Upper lobe of left lung (tissue), 6 donors: ENCODE measurements at places on chromosomes 1 and 21.

DNA sequence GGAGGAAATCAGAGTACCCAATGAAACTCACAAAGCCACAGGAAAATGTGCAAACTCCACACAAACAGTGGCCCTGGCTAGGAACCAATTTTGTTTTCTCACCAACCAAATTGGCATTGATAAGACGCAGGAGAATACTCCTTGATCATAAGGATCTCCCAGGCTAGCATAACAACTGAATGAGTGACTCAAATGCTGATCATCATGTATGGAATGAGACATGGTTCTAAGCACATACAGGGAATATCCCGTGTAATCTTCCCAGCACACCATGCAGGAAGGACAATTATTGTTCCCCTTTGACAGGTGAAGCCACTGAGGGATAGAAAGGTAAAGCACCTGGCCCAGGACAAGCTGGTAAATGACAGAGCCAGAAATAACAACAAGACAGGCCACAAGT, 180.0 kb upstream of the DUSP10 start:
- no peak for DNase-seq

GRCh38 chr1:213380865-213381264, 329.8 kb downstream of the RPS6KC1 start:
- DNase-seq = no peak

DNA sequence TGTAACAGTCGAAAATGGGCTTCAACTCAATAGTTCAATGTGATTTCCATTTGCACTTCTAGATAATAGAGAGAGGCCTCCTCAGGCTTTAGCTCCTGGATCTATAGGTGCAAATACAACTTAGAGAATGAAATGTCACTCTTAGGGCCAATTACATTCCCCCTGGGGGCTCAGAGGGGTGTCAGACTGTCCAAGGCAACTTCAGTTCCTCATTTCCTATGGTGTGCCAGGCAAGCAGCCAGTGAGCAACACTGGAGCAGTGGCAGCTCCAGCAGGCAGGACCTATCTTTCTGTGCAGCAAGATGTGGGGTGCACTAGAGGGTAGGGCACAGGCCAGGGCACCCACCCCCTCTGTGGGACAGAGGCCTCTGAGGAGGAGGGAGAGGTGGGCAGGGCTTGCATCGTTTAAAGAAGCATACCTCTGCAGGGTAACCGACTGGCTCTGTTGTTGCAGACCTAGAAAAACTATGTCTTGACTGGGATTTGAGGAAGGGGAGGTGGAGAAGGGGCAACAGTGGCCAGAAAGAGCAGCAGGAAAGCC, 97.3 kb downstream of the SUSD4 start:
- DNase-seq = no peak

DNA sequence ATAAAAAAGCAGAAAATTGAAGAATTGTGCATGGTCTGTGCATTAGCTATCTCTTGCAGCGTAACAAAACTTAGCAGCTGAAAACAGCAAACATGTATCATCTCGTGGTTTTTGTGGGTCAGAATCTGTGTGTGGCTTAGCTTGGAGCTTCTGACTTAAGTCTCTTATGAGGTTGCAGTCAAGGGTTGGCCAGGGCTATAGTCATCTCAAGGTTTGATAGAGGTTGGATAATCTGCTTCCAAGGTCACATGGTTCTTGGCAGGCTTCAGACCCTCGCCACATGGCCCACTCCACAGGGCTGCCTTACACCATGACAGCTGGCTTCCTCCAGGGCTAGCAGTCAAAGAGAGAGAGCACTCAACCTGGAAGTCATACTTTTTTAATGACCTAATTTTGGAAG, 35.9 kb downstream of the CNST start:
- no peak for DNase-seq

DNA sequence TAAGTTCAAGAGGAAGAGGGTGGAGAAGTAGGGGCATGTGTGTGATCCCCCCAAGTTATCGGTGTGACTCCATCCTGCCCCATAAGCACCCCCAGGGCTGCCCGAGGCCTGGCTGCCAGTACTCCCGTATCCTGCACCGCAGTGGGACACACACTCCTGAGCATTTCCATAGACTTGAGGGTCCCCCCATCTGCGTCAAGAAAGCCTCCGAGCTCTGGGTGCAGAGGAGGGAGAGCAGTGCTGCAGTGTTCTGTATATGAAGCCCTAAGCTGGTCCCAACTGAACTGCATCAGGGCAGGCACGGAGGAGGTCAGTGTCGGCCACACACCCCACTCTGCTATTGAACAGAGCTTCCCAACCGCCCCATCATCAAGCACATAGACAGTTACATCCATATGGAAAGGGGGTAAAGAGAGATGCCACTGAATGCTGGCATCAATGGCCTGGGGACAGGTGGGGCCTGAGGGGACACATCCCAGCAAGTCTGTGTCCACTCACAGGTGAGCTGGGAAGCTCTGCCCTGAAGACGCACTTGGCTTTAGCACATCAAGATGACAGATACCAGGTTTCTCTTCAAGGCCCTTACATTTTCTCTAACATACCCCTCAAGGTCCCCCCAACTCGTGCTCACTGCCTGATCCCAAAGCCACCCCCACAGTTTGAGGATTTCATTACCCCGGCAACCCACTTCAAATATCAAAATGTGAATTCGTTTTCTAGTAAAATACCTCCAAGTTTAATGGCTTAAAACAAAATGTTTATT, 64.3 kb downstream of the EVA1C start:
- DNase-seq = no peak

- peak; percentile 90 for DNase-seq
Observed at GRCh38 chr1:33295450-33296081, 25.3 kb downstream of the A3GALT2 start.

GRCh38 chr21:17003258-17003615, 509.6 kb upstream of the CXADR start:
- no peak for DNase-seq

DNA sequence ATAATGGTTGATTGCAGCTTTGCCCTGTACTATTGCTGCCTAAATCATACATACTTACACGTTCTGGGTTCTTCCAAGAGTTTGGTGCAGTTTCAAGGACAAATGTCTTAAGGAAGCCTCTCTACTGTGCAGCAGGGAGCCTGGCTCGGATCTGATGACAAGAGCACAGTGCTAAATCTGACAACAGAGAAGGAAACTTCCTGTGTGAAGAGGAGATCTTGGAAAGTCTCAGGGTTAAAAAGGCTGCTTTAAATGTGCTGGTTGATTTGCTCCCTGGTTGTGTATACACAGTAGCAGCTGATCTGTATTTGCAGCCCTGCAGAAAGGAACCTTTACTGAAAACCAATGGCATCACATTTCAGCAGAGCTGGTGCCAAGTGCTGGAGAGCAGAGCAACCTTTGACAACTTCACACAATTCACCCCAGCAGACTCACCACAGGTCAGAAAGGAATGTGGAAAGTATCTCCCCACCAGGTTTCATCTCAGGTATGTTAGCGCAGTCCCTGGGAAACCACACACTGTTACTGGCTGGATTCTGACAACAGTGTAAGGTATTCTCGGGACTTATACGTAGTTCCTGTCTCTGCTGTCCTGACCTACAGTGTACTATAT, 355.0 kb upstream of the ESRRG start:
- DNase-seq = no peak

GRCh38 chr1:197485790-197486189, 217.7 kb downstream of the CRB1 start:
- DNase-seq = no peak

DNA sequence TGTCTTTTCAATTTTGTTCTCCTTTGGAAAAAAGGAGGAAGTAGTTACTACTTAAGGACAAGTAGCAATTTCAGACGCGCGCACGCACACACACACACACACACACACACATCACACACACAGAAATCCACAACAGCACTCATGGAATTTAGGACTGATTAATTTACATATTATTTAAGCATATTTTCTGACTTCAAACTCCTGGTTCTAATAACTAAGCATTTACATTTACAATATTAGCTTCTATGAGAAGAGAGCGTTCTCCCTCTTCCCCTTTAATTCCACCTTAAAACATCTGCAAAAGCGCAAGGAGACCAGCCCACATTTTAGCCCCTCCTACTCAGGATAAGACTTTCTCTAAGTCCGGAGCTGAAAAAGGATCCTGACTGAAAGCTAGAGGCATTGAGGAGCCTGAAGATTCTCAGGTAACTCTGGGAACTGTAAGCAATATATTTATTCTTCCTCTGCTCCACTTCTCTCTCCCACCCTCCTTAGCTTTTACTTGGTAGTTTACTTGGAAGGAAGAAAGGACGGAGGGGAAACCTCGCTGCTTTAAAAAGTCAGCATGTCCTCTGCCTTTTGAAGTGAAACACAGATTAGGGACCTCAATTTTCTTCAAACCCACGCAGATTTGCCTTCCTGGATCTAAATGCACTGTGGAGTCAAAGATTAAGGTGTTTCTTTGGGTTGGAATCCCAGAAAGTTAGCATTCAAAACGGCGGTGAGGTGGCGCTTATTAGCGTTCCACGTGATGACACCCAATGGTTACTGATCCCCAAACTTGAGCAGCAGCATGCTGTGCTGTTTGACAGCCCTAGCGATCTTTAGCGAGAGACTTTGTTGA, at the start of gene PLA2G4A:
PLA2G4A (plus strand) TSS at position 339 of the 844 bp plus-strand sequence. CDS start 25,406 bp downstream, outside the sequence.
- DNase-seq = peak; percentile 67

DNA sequence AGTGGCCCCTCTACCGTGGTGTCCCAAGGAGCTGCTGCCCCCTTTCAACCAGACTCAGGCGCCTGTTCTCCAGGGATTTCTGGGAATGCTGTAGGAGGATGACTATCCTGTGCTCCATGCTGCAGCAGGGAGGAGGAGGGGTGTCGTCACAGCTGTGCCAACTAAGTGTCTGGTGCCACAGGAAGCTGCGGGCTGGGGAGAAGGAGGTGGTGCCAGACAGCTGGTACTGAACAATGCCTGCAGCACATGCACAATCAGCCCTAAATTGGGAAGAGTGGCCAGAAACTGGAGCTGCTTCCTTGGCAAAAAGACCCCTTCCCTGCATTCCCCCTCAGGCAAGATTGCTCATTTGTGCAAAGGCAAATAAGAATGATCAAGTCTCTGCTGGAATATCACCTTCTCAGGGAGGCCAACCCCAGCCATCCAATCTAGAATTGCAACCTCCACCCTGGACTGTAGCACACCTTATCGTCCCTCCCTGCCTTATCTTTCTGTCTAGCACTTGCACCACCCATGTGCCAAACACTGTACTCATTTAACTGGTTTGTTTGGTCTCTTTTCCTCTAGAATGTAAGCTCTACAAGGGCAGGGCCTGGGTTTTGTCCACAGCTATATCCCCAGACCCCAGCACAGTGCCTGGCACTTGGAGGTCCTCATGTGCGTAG, 33.3 kb downstream of the LAMB3 start:
- no peak for DNase-seq

DNA sequence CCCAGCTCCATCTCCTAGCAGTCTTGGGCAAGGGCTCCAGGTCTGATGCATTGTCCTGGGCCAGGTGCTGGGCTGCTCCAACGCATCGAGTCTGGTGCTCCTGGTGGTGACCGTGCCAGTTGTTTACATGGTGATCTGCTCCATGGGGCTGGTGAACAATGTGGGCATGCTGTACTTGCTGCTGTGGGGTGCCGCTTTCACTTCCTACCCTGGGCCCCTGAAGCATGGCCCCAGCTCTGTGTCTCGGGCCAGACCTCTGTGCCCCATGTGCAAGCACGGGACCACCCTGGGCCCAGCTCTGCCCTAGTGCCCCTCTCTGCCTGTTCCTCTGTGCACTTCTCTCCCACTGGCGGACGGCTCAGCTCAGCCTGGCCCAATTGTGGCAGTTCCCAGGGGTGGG, 119.4 kb downstream of the MAST2 start:
- DNase-seq = no peak

- no peak for DNase-seq
Observed at GRCh38 chr1:5776035-5776550, 216.1 kb downstream of the NPHP4 start.

- no peak for DNase-seq
Observed at GRCh38 chr1:174967845-174968705, 31.7 kb upstream of the CACYBP start.

DNA sequence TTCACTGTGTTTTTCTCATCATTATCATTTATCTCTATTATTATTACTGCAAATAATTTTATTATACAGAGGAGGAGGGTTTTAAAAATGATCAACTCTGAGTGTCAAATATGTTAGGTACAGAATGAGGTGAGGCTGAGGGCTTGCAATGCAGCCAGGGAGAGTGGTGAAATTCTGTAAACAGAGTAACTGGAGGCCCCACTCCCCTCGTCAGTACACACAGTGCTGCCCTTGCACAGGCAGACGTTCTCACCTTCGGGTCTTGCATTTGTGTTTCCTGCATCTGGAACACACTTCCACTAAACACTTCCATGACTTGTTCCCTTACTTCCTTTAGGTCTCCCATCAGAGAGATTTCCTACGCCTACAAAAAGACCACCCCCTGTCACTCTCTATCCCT, 24.3 kb upstream of the COA6 start:
- no peak for DNase-seq

DNA sequence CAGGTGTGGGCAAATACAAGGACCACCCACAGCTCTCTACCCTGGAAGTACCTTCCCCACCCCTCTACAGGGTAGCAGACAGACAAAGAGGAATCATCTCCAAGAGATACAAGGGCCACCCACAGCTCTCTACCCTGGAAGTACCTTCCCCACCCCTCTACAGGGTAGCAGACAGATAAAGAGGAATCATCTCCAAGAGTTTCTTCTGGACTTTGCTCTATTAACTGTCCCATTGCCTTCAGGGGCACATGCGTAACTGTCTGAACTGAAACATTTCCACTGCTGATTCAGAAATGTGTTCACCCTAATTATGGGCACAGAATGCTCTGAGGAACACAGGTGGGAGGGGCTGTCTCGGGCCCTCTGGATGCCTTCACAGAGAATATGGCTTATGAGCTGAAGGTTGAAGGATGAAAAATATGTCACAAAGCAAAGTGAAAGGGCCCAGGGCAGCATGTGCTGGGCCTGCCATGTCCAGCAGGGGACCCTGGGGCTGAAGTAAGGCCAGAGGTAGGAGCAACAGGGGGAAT, 43.9 kb downstream of the ZNF281 start:
- no peak for DNase-seq

DNA sequence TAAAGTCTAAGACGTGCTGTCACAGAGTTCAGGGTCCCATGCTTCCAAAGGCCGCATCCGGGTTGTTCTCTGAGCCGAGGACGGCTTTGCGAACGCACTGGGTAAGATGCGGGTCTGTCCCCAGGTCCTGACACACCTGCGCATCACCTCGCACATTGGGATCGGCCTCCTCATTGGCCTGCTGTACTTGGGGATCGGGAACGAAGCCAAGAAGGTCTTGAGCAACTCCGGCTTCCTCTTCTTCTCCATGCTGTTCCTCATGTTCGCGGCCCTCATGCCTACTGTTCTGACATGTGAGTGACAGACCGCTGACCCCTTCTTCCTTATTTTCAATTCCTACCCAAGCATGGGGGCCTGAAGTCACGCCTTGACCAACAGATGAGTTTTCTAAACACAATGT, 25.3 kb downstream of the TFF3 start:
- peak; percentile 82 for DNase-seq
